ENCODE measurements at places on chromosomes 6 and 20.
A peak's percentile ranks its signal among the peaks of the same experiment; 100 is the strongest.

- DNase-seq: no peak
These were observed 223.1 kb upstream of the PDE10A start for GRCh38 chr6:165886169-165886568.

DNA sequence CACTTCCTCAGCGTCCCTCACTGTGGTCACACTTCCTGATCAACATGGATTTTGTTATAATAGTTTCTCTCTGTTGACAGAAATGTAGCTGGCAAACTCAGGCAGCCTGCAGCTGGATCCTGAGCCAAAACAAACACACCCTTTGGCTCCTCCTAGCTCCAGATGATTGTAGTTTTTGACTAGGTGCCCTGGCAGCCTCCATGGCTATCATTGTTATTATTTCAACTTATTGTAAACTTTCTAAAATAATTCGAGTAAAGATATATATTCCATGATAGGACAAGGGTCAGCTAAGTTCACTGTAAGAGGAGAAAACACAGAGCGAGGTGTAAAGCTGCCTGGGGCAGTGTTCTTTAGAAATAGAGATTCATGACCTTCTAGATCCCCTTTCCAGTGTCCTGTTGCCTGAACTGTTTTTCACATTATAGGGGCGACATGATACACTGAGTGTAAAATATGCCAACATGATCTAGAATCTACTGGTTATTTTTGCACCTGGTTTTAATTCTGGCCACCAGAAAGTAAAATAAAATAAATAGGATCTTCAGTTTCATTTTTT is 98.2 kb upstream of the HDGFL1 start:
- peak; percentile 87 for DNase-seq

- peak; percentile 85 for DNase-seq
These were observed 194.0 kb downstream of the GMPR start for GRCh38 chr6:16432075-16433032.

DNA sequence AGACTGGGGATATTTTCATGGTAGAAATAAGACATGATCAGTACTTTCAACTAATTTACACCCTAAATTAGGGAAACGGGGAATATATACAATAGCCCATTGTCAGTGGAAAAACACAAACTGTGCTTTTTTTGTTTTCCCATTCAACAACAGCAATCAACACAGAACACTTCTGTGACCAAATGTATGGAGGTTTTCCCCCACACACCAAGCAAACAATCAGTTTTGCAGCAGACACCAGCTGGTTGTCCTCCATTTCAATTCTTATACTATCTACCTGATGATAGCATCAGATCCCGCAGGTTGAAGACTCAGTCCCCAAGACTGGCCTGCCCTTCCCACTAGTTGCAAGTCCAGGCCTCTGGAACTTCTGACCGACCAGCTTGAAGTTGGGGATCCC is 4.5 kb downstream of the HINT3 start:
- DNase-seq: no peak

- no peak for DNase-seq
These were observed 69.5 kb downstream of the DAAM2 start for GRCh38 chr6:39861663-39862062.

DNA sequence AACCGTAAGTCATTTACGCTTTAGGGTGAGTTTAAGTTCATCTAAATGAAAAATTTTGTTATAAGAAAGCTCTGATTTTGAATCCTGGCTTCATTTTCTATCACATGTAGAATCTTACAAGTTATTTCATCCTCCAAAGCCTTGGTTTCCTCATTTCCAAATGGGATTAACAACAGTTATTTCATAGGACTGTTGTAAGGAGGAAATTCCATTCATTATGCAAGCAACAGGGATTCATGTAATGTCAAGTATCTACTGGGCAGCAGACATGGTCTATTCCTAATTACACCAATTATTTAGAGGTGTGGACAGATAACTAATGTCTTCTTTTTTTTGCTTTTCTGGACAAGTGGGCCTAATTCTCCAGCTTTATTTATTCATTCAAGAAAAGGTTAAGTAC is 154.0 kb downstream of the PDSS2 start:
- DNase-seq: no peak

- no peak for DNase-seq
These were observed 60.8 kb upstream of the TMEM30A start for GRCh38 chr6:75345413-75345812.

GRCh38 chr20:47318586-47319516 is 37.6 kb downstream of the ZMYND8 start:
- DNase-seq: peak; percentile 70

- no peak for DNase-seq
These were observed 1354.9 kb upstream of the GJE1 start for GRCh38 chr6:140777780-140778179.

- DNase-seq: no peak
These were observed 9.7 kb downstream of the MSH5 start for GRCh38 chr6:31749301-31750036.

DNA sequence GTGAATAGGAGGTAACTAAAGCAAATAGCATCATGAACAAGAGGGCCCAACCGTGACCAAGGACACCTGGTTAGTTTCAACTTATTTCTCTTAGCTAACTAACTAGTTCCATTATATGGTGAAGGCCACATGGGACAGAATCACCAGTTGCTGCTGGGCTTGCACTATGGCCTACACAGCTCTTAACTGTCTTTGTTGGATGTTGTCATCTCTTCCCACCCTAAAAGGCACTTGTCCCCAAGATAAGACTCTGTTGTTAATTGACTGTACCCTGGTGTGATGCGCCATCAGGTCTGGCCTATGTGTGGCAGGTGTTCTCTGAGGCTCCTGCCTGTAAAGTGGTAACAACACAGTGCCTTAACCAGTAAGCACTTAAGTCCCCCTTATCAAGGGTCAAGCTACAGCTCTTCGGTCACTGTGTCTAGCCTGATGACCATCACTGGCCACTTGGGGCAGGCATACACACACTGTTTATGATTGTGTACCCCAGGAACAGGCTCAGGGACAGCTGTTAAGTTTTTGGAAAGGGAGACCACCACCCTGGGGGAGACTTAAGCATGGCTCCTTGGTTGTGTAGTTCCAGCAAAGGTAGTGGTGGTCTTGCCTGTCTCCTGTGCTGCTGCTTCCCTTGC is 51.2 kb downstream of the CHD6 start:
- DNase-seq: no peak

- DNase-seq: no peak
These were observed 1.2 kb downstream of the HIVEP1 start for GRCh38 chr6:12013307-12013719.

- no peak for DNase-seq
These were observed 12.1 kb upstream of the MICAL1 start for GRCh38 chr6:109467696-109468095.

- DNase-seq: peak; percentile 30
These were observed 36.8 kb upstream of the L3MBTL3 start for GRCh38 chr6:129981598-129981997.

DNA sequence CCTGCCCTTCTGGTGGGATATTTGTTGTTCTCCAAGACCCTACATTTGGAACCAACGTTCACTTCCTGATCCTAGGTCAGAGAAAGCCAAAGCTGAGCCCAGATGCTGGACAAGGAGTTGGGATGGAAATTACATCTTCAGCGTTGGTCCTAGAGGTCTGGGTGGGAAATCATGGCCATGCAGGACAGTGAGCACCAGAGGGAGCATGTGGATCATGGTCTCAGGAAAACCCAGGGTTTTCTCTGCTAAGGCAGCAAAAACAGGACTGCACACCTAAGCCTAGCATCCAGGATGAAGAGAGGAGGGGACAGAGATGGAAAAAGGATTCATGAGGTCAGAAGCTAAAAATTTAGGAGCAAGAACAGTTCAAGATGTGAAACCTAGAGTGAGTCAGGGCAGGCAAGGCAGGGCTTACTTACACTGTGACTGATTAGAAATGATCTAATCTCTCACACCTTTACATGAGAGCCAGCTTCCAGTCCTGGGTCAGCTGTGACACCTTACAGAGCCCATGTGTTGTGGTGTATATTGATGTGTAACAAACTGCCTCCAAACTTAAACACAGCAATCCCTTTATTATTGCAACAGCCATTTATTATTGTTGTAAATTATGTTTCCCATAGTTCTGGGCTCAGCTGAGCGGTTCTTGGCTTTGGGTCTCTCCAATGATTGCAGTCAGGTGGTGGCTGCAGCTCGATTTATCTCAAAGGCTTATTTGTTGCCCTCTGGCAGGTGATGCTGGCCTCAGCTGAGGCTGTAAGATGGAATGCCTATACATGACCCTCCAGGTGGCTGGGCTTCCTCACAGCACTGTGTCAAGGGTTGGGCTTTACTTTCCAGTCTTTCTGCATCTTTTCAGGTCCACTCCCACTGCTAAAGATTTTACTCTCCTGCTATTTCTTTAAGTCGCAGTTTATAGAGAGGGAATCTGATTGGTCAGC is 6.5 kb downstream of the C20orf202 start:
- no peak for DNase-seq

GRCh38 chr20:3819411-3820047 is 818 bp upstream of the AP5S1 start:
- DNase-seq: no peak

DNA sequence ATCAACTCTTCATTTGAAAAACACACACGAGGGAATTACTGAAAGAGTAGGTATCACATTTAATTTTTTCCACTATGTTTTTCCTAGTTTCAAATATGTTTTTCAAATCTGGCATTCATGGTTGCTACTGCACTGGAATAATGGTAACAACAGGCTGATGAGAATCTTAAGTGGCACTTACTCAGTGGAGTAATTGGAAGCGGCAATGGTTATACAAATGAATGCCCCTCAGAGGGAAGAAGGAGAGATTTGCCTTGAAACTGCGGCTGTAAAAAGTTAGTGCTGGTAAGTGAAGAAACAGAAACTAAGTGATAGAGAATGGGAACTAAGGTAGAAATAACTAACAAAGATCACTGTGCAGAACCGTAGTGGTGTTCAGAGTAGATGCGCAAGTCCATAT is 41.0 kb upstream of the PDE7B start:
- DNase-seq: no peak

GRCh38 chr20:11001302-11001701 is 327.5 kb upstream of the JAG1 start:
- no peak for DNase-seq

GRCh38 chr6:111691345-111692225 is 85.9 kb upstream of the TRAF3IP2 start:
- DNase-seq: no peak

GRCh38 chr6:35427851-35428321 is 24.3 kb upstream of the FANCE start:
- DNase-seq: peak; percentile 71
